ENCODE measurements at places on chromosomes 7 and 10.

- DNase-seq: no peak
These were observed 47.6 kb downstream of the UNC5B start for GRCh38 chr10:71259815-71260501.

GRCh38 chr7:129252128-129252527 lies 27.3 kb downstream of the AHCYL2 start:
- DNase-seq: no peak

- no peak for DNase-seq
These were observed 90.6 kb downstream of the PIP4K2A start for GRCh38 chr10:22623633-22624253.

- no peak for DNase-seq
These were observed 12.6 kb upstream of the AOAH start for GRCh38 chr7:36736899-36737211.

- no peak for DNase-seq
These were observed 81.7 kb downstream of the ELMO1 start for GRCh38 chr7:37367010-37367409.

Data from fibroblast of skin of scalp (primary cell).